ENCODE measurements at places on chromosomes 3 and 15. TPM values are rescaled to one million over a fixed set of nuclear protein-coding genes. Genes with fewer than 3 reads are reported as not detected.

RPP25 gene
- total RNA-seq: 4.1 TPM

PEX5L gene
- total RNA-seq: 0.27 TPM

COL8A1 gene
- total RNA-seq: 24.3 TPM

NR2F2 gene
- total RNA-seq: 15.5 TPM

RBPMS2 gene
- 0.09 TPM for total RNA-seq

RFX7 gene
- total RNA-seq: 4.1 TPM

KNG1 gene
- not detected for total RNA-seq

GOLGA8S gene
- total RNA-seq: under 0.01 TPM

P2RY12 gene
- 0.18 TPM for total RNA-seq

RARRES1 gene
- 47.8 TPM for total RNA-seq

MPI gene
- total RNA-seq: 39.7 TPM
